Cortex of kidney (tissue), 1 donor: ENCODE measurements at places on chromosomes 3 and 15.

GRCh38 chr3:186935133-186935532 lies 4.8 kb downstream of the ST6GAL1 start:
- no peak for DNase-seq

GRCh38 chr15:45129651-45130129 lies at the start of the genes DUOX1 and DUOXA1:
TSS of gene DUOX1 (plus strand) at chr15:45129994. CDS start at chr15:45131967, 1,973 bp downstream.
TSS of gene DUOXA1 (minus strand) at chr15:45129879. CDS start at chr15:45123014, 6,865 bp downstream.
- no peak for DNase-seq

DNA sequence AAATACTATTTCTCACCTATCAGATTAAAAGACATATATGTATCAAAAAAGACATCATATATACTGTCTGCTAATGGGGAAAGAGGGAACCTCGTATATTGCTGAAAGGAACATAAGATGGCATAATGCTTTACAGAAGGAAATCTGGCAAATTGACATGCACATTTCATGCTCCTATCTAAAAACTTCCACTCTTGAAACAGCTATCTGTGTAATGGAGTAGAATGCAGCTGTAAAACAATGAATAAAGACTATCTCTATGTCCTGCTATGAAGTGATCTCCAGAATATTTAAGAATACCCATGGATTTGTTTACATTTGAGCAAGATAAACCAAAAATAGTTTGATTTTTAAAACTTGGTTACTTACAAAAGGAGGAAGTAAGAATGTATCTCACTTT lies 107.4 kb downstream of the TBL1XR1 start:
- DNase-seq: no peak

GRCh38 chr3:38268522-38268921 lies 2.9 kb downstream of the SLC22A13 start:
- no peak for DNase-seq

DNA sequence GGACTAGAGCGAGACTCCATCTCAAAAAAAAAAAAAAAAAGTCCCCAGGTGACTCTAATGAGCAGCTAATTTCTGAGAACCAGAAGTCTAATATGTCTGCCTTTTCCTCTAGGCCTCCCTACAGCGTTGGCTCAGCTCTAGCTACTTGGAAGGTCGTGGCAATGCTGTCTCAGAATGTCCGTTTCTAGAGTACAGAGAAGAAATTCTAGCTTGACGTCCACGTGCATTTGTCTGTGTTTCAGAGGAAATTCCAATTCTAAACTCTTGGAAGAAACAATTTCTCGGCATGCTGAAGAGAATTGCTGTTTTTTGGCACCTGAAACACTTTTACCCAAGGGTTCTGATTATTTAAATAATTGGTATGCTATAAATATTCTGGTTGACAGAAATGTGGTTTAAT lies 78.8 kb downstream of the SOX2 start:
- no peak for DNase-seq
